ENCODE measurements at places on chromosomes 7 and 10.

- DNase-seq = no peak
Measured at GRCh38 chr7:8639668-8640067, 206.3 kb downstream of the NXPH1 start.

GRCh38 chr7:47914717-47915615 lies 33.3 kb downstream of the PKD1L1 start:
- peak; percentile 52 for DNase-seq

- peak; percentile 47 for DNase-seq
Measured at GRCh38 chr10:16828114-16828568, 10.9 kb upstream of the RSU1 start.

GRCh38 chr7:149334930-149335329 lies 72.9 kb downstream of the ZNF783 start:
- DNase-seq = no peak

GRCh38 chr10:97827702-97828291 lies 21.8 kb upstream of the GOLGA7B start:
- DNase-seq = peak; percentile 66

DNA sequence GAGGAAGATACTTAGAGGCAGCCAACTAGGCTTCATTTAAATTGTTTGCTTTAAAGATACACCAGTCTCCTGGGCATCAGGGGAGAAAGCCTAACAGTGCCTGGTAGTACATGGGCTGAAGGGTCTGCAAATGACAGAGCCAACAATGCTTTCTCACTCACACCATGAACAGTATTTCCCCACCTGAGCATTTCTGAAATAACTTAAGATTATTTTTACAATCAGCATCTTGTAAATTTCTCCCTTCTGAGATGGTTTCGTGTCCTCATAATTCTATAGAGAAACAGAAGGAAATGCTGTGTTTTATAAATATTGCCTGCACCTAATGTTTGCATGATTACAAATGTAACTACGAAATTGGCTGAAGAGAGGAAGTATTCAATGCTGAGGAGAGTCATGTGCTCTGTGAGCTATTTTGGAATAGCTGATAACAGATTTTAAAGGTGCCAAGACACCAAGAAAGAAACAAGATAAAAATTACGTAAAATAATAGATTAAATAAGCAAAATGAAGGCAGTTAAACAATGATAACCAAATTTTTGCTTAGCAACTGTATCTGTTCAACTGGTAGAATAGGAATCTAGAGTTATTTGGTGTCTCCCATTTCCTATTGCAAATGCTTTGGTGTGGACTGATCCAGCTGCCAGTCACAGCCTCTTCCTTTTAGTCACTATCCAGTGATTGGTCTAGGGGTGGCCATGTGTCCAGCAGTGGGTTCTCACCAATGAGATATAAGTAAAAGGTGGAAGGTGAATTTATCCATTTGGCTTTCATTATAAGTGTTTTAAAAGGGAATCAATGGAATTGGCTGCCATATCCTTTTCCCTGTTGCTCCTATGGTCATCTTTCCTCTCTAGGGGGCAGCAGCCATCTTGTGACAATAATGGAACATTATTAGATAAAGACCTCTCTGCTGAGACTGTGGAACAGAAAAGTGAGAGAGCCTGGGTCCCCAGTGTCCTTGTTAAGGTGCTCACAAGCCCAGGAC lies 167.9 kb upstream of the SLC26A5 start:
- no peak for DNase-seq

GRCh38 chr7:138382862-138383565 lies 77.0 kb upstream of the TRIM24 start:
- no peak for DNase-seq

- no peak for DNase-seq
Measured at GRCh38 chr10:71223347-71224058, 11.1 kb downstream of the UNC5B start.

- peak; percentile 20 for DNase-seq
Measured at GRCh38 chr10:58565271-58565670, 52.6 kb downstream of the BICC1 start.

GRCh38 chr7:47520406-47520805 lies 61.5 kb downstream of the TNS3 start:
- peak; percentile 89 for DNase-seq

GRCh38 chr7:130910949-130911944 lies 177.2 kb upstream of the KLF14 start:
- no peak for DNase-seq

- no peak for DNase-seq
Measured at GRCh38 chr10:73293461-73293860, 41.0 kb upstream of the MRPS16 start.

DNA sequence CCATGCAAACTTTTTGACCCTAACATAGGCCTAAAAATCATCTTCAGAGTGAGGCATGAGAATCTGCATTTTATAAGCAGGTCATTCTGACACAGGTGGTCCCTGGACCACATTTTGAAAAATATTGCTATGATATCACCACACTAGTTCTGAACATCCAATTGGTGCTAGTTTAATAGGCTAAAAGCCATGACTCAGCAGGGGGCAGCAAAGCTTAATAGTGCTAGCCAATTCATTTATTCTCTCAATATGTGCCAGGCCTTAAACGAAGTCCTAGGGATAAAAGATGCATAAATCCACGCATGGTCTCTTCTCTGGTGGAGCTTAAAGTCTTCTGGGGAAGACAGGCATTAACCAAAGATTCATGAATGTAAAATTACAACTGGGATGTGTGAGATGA lies 10.2 kb upstream of the SLC25A28 start:
- peak; percentile 55 for DNase-seq

GRCh38 chr7:76411626-76412025 lies 2.1 kb upstream of the SSC4D start:
- DNase-seq = no peak

DNA sequence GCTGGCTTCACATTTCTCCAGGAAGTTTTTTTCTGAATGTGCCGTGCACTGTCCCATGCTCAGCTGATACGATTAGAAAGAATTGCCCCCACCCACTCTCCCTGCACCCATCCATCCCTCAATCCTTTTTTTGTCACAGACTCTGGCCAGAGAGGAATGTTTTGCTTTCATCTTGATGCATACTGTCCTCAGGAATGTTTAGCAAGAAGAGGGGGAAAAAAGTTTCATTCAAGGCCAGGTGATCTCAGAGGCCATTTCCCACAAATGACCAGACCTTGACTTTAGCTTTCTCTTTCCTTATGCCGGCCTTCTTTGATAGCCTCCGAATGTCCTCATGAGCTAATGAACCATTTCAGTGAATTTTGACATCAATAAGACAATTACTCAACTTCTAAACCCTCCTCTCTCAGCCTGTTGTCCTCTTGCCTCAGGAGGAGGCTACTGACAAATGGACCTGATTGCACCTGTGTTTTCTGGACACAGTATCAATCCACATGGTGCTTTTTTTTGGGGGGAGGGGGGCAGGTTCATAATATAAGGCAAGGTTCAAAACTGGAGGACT lies 105.0 kb upstream of the KLF6 start:
- no peak for DNase-seq

DNA sequence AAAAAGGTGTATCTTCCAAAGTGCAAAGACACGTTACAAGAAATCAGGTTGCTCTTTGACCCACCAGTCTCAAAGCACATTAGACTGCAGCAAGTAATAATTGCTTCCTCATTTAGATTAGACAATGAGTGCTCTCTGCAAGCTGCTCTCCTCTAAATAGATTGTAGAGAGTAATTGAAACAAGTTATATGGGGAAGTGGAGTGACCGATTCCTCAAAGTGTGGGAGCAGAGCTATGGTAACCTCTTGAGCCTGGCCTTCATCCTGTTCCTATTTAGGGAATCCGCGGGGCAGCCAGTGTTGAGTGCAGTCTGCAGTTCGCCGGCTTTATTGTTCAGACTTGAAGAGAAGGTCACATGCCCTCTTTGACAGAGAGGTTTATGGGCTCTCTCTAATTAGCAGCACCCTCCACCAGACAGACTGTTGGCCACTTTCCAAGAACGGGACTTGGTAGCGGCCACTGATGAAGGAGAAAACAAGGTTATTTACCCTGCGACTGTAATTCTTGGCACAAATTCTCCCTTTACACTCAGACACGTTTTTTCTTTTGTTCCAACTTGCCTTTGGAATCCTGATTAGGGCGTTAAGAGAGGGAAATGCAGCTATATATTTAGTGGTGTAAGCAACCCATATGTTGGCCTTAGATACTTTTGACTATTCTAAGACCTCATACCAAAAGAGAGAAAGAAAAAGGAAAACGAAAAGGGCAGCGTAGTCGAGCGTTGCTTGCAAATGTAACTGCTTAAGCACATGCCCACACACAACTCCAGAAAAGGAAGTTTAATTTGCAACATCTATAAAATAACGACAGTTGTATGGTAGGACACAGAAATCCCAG lies 107.5 kb downstream of the REEP3 start:
- DNase-seq = no peak

GRCh38 chr7:138223402-138223879 lies 147.2 kb downstream of the AKR1D1 start:
- no peak for DNase-seq

DNA sequence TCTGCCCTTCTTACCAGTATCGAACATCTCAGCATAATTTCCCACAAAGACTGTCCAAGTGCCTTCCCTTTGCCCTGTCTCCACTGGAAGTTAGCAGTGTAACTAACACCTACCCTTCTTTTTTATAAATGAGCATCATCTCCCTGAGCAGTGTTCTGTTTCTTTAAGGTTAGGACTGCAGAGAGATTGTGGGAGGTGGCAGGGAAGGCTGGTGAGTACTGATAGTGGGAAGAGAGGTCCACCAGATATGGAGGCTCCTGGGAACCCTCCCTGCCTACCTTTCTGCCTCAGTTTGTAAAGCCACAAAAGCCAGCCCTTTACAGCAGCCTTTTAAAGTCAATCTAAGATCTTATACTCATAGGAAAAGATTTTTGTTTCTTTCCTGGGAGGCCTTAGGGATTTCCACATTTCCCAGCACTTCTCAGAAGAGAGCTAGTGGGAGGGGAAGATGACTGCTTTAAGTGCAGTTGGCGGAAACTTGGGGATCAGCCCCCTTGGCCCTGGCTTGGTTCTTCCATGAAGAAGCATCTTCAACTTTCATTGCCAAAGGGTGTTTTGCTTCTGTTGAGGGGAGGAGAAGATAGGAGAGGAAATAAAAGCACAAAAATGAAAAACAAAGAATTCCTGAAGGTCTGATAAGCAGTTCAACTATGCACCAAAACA lies 36.6 kb upstream of the CALD1 start:
- DNase-seq = peak; percentile 80

- no peak for DNase-seq
Measured at GRCh38 chr10:120749856-120750566, 101.2 kb upstream of the WDR11 start.

- DNase-seq = no peak
Measured at GRCh38 chr10:29874606-29875269, 184.6 kb downstream of the JCAD start.

DNA sequence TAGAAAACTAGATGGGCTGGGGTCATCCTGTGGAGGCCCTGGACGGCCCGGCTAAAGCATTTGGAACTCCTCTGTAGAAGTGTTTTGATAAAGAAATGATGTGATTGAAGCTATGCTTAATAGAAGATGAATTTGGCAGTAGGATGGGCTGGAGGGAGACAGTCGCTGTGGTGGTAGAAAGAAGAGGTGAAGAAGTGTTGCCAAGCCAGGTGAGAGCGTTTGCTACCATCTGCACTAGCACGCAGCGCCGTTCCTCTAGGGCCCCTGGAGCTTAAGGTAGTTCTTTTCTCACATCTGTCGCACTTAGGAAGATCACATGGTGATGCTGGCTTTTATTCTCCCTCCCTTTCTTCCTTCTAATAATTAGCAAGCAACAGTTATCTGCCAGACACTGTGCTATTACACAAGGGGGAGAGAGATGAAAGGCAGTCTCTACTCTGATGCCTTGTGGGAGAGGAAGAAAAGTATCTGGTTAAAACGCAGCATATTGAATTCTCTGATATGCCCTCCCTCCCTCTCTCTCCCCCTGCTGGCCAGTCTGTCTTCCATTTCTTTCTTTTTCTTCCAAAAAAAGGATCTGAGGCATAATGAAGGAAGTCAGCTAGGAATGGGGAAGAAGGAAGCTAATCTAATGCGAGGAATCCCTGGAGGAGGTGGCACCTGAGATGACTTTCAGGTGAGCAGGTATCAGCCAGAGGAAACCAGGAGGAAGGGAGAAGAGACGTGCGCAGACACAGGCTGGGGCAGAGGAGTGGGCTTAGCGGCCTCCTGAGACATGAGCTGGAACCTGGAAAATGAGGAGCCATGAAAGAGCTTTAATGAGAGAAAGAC lies 162.3 kb upstream of the KLF14 start:
- DNase-seq = no peak

DNA sequence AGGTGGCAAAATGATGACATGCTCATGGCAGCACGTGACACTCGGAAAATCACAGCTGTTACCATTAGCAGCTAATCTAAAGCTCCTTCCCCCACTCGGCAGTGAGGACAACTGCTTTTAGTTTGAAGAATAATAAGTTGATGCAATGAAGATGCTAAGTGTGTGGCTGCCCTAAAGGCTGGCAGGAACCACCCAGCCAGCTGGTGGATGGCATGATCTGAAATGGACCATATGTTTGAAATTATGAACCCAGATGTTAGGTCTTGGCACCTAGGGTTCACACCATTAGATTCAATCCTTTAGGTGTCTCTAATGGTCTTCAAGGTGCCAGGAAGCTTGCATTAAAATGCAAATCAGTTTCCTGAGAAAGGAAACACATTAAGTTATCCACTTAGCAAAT lies 230.1 kb downstream of the WDR11 start:
- DNase-seq = no peak

GRCh38 chr10:70604106-70604505 lies 1.6 kb upstream of the PRF1 start:
- no peak for DNase-seq

DNA sequence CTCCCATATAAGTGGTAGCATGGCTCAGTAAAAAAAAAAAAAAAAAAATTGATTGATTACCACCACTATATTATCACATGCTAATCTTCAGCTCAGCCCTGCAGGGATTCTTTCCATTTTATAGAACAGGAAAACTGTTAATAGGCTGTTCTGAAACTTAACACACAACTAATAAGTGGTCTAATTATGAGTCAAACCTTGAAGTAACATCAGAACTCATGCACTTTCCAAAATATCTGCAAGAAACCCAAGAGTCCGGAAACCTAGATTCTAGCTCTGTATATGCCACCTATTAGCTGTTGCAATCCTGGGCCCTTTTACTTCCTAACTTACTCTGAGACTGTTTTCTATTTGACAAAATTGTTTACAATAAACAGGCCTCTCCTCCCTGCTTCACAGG lies 23.9 kb downstream of the SEM1 start:
- DNase-seq = no peak

GRCh38 chr10:100022403-100022802 lies 12.7 kb upstream of the DNMBP start:
- no peak for DNase-seq

- no peak for DNase-seq
Measured at GRCh38 chr10:33537066-33537465, 202.6 kb upstream of the NRP1 start.

DNA sequence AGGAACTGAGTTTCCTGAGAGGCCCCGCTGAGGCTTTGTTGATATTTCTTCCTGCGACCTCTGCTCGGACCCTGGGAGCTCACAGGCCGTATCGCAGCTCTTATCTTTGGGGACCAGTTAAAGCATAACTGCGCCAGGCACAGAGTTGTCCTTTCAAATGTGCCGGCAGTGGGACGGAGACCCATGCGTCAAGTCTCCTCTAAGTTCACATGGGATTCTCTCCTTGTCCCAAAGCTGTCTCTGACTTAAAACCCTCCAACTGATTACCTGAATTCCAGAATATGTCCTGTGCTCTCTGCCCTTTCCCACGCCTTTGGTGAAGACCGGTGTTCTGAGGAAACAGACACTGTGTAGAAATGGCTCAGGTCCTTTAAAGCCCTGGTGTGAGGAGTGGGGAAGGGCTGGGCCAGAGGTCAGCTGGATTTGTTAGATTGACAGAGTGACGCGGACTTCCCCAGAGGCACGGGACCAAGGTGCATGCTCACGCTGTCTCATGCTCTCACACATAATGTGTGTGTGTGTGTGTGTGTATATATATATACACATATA lies 169.8 kb downstream of the EGFR start:
- no peak for DNase-seq
